Endodermal cell (in vitro differentiated cells): ENCODE measurements at places on chromosomes 11 and 22.

DNA sequence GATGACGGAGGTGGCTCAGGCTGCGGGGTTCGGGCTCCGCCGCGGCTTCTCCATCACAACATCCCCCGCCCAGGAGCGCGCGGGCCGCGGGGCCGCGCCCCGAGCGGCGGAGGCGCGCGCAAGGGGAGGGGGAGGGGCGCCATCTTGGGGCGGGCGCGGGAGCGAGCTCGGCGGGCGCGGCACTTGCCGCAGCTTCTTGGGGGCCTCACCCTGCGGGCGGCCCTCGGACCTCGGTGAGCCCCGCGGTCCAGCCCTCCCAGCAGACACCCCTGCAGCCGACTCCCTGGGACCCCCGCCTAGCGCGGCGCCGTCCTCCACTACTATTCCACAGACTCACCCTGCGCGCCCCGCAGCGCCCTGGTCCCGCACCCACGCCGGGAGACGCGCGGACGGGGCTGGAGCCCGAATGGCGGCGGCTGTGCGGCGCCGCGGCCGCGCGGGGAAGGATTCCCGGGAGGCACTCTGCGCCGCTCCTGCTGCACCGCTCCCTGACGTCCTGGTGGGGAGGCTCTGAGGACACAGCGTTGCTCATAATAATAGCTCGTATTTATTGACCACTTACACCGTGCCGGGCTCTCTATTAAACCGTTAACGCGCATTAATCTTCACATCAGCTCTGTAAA lies at the start of gene APBB1:
Gene APBB1, minus strand, starts transcription at position 86 of the 623 bp plus-strand sequence. CDS start 7,747 bp downstream, outside the sequence.
- DNase-seq, result no peak

- no peak for DNase-seq
These were observed 28.5 kb downstream of the AMBRA1 start for GRCh38 chr11:46565232-46565840.

DNA sequence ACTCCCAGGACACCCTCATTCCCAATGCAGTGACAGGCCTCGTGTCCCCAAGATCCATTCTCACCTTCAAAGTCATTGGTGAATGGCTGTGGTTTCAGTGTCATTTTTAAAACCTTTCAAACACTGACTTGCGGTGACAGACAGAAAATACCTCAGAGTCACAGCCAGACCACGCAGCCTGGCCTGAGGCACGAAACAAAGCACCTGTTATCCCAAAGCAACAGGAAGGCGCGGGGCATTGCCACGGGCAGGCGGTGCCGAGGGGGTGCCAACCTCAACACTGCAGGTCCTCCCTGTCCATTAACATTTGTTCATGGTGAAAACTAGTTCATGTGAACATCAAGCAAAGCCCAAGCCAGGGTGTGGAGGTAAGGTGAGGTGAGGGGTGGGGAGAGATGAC lies 38.2 kb downstream of the RPUSD4 start:
- DNase-seq, result no peak

DNA sequence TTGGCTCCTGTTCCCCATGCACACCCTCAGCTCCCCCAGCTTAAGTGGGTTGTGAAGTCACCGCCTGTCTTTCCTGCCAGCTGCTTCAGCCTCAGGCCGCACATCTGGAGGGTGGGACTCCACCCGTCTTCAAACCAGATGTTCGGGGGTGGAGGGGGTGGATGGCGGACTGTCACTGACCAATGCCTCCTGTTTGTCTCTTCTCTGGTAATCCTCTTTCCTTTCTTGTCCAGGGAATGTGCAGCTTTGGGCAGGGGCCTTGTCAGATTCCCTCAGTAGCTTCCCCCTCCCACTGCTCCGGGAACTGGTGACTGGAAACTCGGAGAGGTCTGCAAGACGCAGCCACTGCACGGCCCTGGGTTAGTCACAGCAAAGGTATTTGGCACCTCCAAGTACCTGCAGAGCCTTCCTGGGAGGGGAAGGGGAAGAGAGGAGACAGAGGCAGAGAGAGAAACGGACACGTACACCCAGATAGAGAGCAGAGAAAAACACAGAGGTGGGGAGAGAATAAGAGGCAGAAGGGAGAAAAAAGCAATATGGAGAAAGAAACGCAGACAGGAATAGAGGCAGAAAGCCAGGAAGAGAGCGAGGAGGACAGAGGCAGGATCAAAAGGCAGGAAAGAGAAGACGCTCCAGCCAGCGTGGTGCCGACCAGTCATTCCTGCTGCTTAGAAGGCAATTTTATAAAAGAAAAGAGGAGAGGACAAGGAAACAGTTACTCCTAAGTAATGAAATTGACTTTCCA lies 56.1 kb upstream of the TIMP3 start:
- DNase-seq, result peak; percentile 96

DNA sequence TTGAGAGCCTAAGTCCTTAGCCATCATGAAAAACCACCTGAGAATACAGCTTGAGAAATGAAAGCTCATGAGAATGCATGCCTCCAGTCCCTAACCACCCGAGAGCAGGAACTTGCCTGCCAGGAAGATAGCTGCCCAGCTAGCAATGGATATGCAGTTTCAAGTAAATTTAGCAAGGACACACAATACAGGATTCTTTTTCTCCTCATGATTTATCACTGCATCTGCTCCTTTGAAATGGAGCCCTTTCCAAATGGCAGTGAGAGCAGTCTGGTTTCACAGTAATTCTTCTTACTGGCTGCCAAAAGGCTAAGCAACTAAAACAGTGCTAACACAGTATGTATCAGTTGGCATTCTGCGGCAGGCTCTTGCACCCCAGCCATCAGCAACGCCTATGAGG lies 109.9 kb downstream of the MICAL3 start:
- no peak for DNase-seq

GRCh38 chr11:72793076-72793424 lies 797 bp downstream of the STARD10 start:
- no peak for DNase-seq

DNA sequence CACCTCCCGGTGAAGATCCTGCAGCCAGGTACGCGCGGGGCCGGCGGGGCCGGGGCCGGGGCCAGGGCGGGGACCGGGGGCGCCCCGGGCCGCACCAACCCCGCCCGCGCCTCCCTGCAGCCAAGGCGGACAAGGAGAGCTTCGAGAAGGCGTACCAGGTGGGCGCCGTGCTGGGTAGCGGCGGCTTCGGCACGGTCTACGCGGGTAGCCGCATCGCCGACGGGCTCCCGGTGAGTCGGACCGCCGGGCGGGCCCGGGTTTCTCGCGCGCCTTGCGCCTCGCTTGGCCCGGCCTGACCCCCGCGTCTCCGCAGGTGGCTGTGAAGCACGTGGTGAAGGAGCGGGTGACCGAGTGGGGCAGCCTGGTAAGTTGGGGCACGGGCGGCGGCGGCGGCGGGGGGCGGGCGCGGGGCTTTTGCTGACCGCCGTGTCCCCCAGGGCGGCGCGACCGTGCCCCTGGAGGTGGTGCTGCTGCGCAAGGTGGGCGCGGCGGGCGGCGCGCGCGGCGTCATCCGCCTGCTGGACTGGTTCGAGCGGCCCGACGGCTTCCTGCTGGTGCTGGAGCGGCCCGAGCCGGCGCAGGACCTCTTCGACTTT lies 531 bp downstream of the PIM3 start:
- DNase-seq, result peak; percentile 81

DNA sequence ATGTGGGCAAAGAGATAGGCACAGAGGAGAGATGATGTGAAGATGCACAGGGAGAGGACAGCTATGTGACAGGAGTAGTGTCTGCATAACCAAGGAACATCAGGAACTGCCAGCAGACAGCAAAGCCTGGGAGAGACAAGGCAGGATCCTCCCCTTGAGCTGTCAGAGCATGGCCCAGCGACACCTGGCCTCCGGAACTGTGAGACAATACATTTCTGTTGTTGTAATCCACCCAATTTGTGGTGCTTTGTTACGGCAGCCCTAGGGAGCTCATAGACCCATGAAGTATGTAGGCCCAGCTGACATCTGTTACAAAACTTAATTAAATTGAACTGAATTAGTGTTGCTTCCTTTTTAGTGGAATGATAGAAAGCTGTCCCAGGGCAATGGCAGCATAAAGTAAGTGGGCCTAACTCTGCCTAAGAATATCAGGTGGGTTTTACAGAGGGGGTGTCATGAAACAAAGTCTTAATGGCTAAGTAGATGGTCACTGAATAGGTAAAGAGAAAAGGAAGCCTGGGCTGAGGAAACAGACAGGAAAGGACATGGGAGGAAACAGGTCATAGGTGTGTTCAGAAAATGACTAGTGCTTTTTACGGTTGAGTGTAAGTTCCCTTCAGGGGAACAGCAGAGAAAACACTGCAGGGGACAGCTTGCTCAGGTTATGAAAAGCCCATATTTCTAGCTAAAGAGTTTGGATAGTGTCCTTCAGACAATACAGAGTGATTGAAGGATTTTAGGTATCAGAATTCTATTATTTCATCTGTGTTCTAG lies 24.8 kb downstream of the RASSF10 start:
- DNase-seq, result no peak

DNA sequence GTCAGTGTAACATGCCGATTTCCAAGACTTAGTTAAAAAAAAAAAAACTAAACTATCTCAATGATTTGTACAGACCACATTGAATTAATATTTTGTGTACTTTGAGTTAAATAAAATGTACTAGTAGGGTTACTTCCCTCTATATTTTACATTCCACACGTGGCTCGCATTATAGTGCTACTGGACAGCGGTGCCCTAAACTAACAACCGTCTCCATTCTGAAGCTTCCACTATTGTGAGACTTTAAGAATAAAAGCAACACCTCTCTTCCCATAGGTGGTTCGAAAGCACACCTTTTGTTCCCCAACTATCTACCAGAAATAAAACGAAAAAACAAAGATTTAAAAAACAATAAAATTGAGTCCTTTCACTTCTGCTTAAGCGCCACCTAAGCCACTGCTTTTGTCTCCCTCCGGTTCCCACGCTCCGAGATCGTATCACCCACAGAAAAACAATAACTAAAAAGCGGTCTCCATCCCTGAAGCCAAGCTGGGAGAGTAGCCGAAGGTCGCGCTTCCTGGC lies 380 bp upstream of the TTC17 start:
- DNase-seq, result no peak

- no peak for DNase-seq
These were observed 216.5 kb upstream of the GRIA4 start for GRCh38 chr11:105393326-105393725.

- DNase-seq, result peak; percentile 16
These were observed 34.5 kb upstream of the RIC3 start for GRCh38 chr11:8203414-8203715.

- no peak for DNase-seq
These were observed 18.6 kb upstream of the DGCR8 start for GRCh38 chr22:20061481-20061861.

DNA sequence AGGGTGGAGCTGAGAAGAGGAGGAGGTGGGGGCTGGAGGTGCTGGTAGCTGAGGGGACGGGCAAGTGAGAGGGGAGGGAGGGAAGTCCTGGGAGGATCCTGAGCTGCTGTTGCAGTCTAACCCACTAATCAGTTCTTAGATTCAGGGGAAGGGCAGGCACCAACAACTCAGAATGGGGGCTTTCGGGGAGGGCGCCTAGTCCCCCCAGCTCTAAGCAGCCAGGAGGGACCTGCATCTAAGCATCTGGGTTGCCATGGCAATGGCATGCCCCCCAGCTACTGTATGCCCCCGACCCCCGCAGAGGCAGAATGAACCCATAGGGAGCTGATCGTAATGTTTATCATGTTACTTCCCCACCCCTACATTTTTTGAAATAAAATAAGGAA lies 24.4 kb downstream of the FADS3 start:
- no peak for DNase-seq

- no peak for DNase-seq
These were observed 14.3 kb upstream of the FOLR1 start for GRCh38 chr11:72177656-72178055.

GRCh38 chr11:83722392-83723119 lies 436.4 kb upstream of the CCDC90B start:
- peak; percentile 64 for DNase-seq
